ENCODE measurements at places on chromosomes 7 and 10.

GRCh38 chr7:105677817-105678573 is 96.7 kb upstream of the EFCAB10 start:
- peak; percentile 56 for DNase-seq

GRCh38 chr7:98137826-98138151 is 31.1 kb downstream of the LMTK2 start:
- DNase-seq, result no peak

DNA sequence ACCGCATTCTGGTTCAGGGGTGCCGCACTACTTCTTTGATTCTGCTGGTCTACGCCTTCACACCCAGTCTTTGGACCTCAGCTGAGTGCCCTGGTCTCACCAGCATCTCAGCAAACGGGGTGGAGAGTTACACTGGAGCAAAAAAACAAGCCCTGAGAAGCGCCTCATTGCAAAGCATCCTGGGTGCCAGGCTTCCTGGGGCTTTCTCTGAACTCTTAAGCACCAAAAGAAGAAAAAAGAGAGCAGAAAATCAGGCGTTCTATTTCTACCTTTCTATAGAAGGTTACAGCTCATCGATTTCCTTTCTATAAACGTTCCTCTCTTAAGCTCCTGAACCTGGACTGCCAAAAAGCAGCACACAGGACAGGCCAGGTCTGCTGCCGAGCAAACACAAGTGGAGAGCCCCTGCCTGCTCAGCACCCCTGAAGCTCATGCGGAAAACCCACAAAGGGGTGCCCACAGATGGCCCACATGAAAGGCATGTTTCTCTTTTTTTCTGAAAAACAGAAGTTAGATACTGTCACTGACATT is 217.9 kb downstream of the SFMBT2 start:
- DNase-seq, result peak; percentile 41

DNA sequence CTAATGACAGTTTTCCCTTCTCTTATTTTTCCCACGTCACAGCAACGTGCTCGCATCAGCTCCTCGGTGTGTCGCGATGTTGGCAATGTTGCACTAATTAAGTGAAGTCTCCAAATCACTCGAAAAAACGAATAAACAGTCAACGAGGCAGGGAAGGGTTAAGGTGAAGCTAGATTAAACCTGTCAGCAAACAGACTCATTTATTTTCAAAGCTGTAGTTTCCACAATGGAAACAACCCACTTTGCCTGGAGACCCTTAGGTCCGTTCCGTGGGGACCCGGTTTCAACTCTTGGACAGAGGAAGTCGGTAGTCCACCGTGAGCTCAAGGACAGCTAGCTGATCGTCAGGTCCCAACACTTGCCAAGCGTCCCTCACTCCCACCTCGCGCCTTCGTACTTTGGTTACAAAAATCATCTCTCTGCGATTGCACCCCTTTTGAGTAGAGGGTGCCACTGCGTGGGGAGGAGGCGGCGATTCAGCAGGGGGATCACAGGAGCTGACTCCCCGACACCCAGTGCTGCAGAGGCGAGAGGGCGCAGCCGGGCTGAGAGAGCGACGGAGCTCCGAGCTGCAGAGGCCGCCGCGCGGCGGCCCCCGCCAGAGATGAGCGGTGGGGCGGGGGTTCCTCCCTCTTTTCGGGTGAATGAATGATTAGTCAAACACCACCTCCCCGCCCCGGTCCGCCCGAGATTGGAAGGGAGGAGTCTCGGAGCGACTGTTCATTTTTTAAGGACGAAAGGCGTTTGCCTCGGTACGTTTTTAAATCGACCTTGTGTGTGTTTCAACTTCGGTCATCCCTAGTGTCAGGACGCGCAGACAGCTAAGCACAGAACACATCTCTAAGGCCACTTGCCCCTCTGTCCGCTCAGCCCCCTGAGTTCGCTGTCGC is 1.3 kb upstream of the BMPER start:
- DNase-seq, result no peak

DNA sequence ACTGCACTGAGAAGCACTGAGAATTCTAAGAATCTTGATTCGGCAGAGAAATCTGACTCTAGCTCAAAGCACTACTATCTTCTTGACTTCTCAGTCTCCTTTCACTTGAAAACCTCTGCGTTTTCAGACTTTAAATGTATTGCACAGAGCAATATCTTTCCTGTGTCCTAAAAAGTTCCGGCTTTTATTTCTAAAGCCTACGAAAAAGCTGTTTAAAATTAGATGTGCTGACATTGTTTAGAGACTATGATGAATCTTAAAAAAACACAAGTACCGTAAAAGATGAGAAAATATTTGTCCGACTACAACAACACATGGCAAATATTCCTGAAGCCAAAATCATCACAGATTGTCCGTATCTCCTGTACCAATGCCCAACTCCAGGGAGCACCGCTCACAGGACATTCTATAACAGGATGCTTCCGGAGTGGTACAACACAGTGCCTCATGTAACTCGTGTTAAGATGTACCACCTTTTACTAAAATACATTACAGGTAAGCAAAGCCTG is 136.9 kb downstream of the CUBN start:
- no peak for DNase-seq

DNA sequence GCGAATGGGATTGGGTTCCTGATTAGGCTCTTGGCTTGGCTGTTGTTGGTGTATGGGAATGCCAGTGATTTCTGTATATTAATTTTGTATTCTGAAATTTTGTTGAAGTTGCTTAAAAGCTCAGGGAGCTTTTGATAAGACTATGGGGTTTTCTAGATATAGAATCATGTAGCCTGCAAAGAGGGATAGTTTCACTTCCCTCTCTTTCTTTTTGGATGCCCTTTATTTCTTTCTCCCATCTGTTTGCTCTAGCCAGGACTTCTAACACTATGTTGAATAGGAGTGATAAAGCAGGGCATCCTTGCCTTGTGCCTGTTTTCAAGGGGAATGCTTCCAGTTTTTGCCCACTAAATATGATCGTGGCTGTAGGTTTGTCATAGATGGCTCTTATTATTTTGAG is 40.4 kb upstream of the MPP7 start:
- no peak for DNase-seq

GRCh38 chr10:80204677-80205476 is 460 bp downstream of the ANXA11 start:
- DNase-seq, result peak; percentile 37

- no peak for DNase-seq
Measured at GRCh38 chr10:86673216-86673826, 5.0 kb downstream of the LDB3 start.

DNA sequence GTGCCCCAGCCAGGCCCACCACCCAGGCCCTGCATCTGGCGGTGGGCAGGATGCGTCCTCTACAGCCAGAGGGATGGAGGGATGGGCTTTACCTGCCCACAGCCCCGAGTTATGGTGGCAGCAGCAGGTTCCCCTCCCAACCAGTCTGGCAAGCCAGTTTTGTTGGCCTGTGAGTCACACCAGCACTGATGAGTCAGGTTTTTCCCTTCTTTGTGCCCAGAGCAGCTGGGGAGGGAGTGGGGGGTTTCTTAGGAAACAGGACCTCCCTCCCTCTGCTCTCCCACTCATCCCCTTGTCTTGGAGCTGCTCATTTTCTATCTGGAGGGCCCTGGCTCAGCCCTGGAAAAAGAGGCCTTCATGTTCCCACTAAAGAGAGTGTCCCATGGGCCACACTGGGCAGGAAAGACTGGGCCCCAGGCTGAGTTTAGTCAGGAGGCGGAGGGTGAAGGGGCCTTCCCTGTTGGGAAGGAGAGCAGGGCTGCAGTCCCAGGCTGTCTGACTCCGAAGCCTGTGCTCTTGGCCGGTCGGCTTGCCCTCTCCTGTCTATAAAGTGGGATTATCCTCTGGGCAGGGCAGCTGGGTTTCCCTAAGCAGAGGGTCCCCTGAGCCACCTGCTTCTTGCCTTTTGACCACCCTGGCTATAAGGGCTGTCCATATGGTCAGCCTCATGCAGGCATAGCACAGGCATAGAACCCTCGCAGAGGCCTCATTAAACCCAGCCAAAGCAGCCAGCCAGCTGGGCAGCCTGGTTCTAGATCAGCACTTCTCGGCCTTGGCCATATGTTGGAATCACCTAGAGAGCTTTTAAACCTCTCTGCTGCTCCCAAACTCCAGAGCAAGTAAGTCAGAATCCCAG is 30.2 kb upstream of the ANKRD2 start:
- DNase-seq, result peak; percentile 24

- no peak for DNase-seq
Measured at GRCh38 chr10:111811517-111811916, 372.0 kb downstream of the GPAM start.

- DNase-seq, result no peak
Measured at GRCh38 chr7:147245274-147245673, 1128.7 kb downstream of the CNTNAP2 start.

GRCh38 chr10:79349766-79350406 is 2.6 kb downstream of the PPIF start:
- no peak for DNase-seq

DNA sequence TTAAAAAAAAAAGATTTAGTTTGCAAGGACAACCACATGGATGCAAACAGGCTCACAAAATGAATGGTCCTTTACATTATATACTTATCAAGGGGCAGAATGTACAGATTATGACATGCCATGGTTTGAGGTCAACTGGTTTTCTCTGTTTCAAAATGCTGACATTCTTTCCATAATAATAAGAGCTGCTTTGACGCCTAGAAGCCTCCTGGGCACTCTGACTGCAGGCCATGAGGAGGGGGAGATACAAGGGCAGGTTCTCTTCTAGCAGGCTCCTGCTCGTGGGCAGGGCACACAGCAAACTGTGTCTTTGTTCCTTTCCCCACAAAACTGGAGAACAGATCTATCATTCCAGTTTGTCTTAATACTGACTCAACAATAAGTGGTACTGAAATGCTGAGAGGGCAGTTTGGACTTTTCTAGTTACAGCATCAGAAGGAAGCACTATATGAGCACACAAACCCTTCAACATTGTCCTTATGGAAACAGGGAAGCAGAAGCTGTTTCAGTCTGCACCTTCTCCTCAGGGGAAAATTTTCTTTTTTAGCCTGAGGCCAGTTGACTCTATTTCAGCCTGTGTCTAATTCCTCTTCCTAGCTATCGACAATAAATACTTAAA is 314.9 kb upstream of the AOAH start:
- no peak for DNase-seq

DNA sequence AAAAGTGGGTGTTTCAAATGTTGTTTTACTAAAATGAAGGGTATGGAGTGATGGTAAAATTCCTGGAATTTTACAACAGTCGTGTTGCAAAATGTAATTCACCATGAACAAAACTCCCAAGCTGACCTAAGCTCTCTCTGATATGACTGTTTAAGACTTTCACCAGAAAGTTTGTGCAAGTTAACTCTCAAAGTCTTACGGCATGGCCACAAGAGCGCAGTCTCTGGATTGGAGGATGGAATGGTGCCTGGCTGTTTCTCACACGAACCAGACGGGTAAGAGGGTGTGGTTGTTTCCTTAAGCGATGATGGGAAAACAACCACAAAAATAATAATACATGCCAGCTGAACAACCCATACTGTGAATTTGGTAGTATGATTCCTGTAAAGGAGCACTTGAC is 662.5 kb downstream of the KCNMA1 start:
- no peak for DNase-seq

- no peak for DNase-seq
Measured at GRCh38 chr10:23540401-23541030, 101.6 kb downstream of the OTUD1 start.

- DNase-seq, result no peak
Measured at GRCh38 chr7:66697449-66698438, 42.8 kb upstream of the RABGEF1 start.

DNA sequence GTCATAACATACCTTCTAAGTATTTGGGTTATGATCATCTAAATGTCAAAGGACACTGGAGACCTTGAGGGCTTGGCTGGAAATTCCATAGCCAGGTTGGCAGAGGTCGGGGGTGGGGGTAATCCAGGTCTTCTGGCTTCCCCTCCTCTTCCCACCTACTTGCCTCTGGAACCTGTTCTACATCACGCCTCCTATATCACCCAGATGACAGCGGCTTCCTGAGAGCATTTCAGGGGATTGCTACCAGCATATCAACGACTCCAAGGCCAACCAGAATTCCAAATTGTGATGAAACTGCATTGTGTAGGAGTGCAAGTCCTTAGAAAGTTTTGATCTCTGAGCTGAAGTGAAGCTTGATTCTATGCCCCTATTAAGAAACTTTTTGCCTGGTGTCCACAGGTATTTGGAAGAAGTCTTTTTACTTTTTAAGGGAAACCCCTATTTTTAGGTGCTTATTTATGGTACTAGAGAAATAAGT is 95.7 kb downstream of the SH2D4B start:
- no peak for DNase-seq

- DNase-seq, result no peak
Measured at GRCh38 chr7:3210531-3210930, 90.5 kb upstream of the SDK1 start.

Data from stimulated activated naive CD4-positive, alpha-beta T cell treated with Interleukin-2 at 50 U/mL for 16 hours (primary cell).